ENCODE measurements at places on chromosomes 12 and 14. TPM values are rescaled to one million over a fixed set of nuclear protein-coding genes. Genes with fewer than 3 reads are reported as not detected.

The BEST3 gene
- total RNA-seq: 0.55 TPM

DNA sequence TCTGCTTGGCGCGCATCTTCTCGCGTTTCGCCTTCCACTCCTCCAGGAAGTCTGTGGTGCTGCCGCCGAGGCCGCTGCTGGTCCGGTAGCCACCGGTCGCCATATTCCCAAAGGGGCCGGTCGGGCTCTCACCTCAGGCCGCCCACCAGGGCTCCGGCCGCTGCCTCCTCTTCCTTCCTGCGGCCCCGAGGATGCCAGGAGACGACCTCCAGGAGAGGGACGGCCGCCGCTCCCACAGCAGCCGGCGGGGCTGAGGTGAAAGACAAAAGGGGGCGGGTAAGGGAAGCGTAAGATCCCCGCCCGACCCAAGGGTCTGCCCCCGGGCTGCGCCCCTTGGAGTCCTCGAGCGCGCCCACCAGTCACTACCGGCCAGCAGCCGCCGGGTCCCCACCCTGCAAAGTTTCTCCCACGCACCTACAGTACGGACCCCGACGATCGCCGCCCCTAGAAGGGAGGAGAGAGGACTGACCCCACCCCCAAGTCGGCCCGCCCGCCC lies 574 bp downstream of the PAWR start:
- DNase-seq: peak; percentile 40

- DNase-seq: no peak
Observed at GRCh38 chr12:130117233-130117632, 45.0 kb upstream of the FZD10 start.

The LHX5 gene
- total RNA-seq: 0.23 TPM

DNA sequence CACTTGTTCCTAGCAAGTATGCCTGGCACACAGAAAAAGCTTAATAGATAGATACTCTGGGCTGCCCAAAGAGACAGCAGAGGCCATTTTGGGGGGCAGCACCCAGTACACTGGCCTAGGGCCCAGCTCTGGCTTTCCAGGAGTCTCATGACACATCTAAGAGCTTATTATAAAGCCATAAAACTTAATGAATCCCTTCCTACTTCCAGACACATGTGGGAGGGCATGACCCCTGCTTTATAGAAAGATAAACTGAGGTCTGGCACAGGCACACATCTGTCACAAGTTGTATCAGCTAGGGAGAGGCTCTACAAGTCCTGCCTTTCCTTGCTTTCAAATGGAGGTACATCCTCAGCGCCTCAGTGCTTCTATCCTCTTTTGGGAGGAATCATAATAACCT lies 27.1 kb downstream of the FMNL3 start:
- no peak for DNase-seq
